Activated CD4-positive, alpha-beta T cell treated with anti-CD3 and anti-CD28 coated beads, Interleukin-2, amount 10 ng/mL, durations not matched to agents 24 days and 14 days (primary cell): ENCODE measurements at places on chromosomes 13 and 19. TPM values are rescaled to one million over a fixed set of nuclear protein-coding genes. Genes with fewer than 3 reads are reported as not detected.

Gene SLC25A41
- total RNA-seq = 0.19 and 0.24 TPM in 2 replicates

Gene CACNA1A
- 0.28 and 0.38 TPM in 2 replicates for total RNA-seq

Gene CYP4F22
- 0.09 and 0.12 TPM in 2 replicates for total RNA-seq

Gene TNFSF13B
- total RNA-seq = 2.7 TPM in 2 replicates

Gene JOSD2
- total RNA-seq = 41.7 and 44.0 TPM in 2 replicates

Gene MEX3D
- 15.9 and 16.1 TPM in 2 replicates for total RNA-seq

Gene GRAMD1A
- total RNA-seq = 160 and 176 TPM in 2 replicates

Gene ZNF582
- 1.0 and 2.1 TPM in 2 replicates for total RNA-seq

Gene MISP
- not detected in 2 replicates for total RNA-seq

Gene ZNF766
- total RNA-seq = 18.2 and 19.9 TPM in 2 replicates

DNA sequence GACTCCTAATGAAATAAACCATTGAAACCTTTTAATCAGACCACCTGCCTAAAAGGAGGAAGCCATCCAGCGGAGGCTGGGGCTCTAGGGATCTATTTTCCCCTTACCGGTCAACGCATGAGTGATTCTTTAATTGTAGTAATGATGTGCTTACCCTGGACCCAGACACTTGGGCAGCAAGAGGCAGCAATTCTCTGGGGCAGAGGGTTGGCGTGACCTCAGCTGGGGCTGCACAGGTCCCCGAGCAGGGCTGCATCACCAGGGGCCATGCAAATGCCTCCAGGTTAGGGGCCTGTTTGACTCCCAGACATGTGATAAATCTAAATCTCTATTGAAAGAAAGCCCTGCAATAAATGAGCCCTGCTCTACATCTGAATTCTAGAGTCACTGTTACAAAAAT is 194.2 kb upstream of the TSHZ3 start:
- H3K27me3 ChIP-seq = no peaks in the 10 kb centered on the region
- H3K4me1 ChIP-seq = no peaks in the 10 kb centered on the region
- no peaks in the 10 kb centered on the region for H3K36me3 ChIP-seq
- H3K27ac ChIP-seq = no peak overlapping the region

GRCh38 chr19:46428239-46429135 is at the start of gene PNMA8C:
TSS of gene PNMA8C (minus strand) at chr19:46428936. CDS start at chr19:46428359, 577 bp downstream.
- H3K4me3 ChIP-seq = peak within 1 kb of the TSS; percentile 80
- peaks cover 62% of the 10 kb centered on the region for H3K27me3 ChIP-seq
- H3K36me3 ChIP-seq = no peaks in the 10 kb centered on the region
- H3K4me1 ChIP-seq = peaks cover 27% of the 10 kb centered on the region
- DNase-seq = peak; percentile 88

DNA sequence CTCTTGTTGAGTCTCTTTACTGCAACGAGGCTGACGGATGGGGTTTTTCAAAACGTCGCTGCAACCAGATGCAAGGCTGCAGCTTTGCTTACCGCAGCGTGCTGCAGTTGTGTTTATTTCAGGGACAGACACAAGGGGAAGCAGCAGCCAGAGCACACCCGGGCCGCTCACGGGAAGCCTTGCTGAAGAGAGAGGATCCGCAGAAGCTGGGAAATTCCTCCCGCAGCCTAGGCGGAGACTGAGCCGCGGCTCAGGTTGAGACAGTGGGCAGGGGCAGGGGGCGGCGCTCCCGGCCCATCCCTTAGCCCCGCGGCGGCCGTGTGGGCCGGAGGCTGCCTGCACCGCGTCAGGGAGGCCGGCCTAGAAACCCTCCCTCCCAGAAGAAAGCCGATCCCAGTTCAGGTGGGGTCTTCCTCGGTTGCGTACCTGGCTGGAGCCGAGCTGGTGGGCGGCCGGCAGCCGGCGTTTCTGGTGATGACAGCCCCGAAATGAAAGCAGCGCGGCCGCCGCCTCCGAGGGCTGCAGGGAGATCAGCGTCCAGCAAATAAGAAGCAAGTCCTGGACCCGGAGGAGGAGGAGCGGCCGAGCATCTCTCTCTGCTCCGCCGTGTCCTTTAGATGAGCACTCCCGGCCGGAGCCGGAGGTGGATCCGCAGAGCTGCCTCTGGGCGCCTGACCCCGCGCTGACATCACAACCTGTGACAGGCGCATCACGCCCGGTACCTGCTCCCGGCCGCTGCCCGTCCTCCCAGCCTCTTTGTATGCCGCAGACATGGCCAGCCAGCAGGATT is at the start of gene FRY:
TSS of gene FRY (plus strand) at position 750 of the 790 bp plus-strand sequence. CDS start at position 772, 22 bp downstream.
- peak; percentile 87 for DNase-seq
- H3K27me3 ChIP-seq = peaks cover 7% of the 10 kb centered on the region
- peak within 1 kb of the TSS; percentile 83 for H3K4me3 ChIP-seq

GRCh38 chr19:7924651-7925170 is 1.2 kb downstream of the CTXN1 start:
- peaks cover 20% of the 10 kb centered on the region for H3K36me3 ChIP-seq
- no peak overlapping the region for H3K27ac ChIP-seq
- H3K4me1 ChIP-seq = peaks cover 29% of the 10 kb centered on the region
- DNase-seq = no peak

GRCh38 chr19:8697671-8698432 is 743 bp downstream of the ACTL9 start:
- peaks cover 14% of the 10 kb centered on the region for H3K27me3 ChIP-seq
- no peak overlapping the region for H3K4me3 ChIP-seq
- peak; percentile 62 for DNase-seq
- no peak overlapping the region for H3K27ac ChIP-seq

DNA sequence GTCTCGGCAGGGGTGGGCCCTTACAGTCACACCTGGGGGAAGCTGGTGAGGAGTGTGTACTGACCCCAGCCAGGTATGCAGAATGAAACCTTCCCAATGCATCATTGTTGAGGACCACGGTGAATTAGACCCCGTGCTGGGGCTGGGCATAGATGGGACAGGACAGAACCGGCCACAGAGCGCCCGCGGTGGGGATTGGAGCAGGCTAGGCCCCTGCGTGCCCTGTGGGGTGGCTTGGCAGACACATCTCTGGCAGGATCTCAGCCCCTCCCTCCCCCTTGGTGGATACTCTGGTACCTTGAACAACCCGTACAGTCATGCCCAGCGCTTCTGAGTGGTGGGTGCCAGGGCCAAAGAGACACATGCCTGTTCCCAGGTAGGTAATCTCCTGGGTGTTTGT is 200.6 kb downstream of the TEX29 start:
- no peak overlapping the region for H3K27ac ChIP-seq
- H3K4me3 ChIP-seq = no peak overlapping the region
- H3K27me3 ChIP-seq = no peaks in the 10 kb centered on the region
- DNase-seq = no peak
- no peaks in the 10 kb centered on the region for H3K4me1 ChIP-seq
- H3K36me3 ChIP-seq = no peaks in the 10 kb centered on the region

DNA sequence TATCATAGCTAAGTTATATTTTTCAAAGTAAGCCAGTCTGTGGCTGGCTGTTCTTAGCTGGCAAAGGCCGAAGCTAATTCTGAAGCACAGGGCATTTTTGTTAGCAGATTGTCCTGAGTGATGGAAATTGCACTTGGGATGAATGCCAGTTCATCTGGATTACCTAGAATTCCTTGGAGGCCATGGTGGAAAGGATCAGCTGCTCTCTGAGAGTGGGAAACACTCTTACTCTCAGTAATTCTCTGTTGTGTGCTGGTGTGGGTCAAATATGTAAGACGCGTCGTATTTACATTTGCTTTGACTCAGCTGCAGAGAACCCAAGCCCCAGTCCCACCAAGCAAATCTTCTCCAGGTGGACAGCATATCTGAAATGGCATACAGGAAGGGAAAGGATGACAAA is 60.7 kb upstream of the C1QTNF9B start:
- H3K4me1 ChIP-seq = peaks cover 28% of the 10 kb centered on the region
- no peaks in the 10 kb centered on the region for H3K36me3 ChIP-seq
- DNase-seq = peak; percentile 44
- no peak overlapping the region for H3K4me3 ChIP-seq

DNA sequence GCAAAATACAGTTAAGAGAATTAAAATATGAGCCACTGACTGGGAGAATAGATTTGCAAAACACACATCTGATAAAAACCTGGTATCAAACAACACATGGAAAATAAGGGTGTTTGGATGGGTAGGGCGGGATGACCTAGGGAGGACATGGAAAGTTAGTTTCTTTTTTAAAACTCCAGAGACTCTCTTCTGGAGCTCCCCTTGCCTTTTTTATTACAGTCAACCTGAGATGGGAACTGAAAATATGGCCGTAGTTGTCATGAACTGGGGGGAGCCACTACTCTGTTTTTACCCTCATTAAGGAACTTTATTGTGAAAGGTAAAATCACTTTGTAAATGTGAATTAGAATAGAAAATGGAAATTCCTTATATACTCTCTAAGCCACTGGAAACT is 113.0 kb downstream of the ATP11A start:
- peaks cover 2% of the 10 kb centered on the region for H3K4me1 ChIP-seq
- no peak overlapping the region for H3K27ac ChIP-seq
- DNase-seq = no peak
- no peaks in the 10 kb centered on the region for H3K27me3 ChIP-seq
- H3K4me3 ChIP-seq = no peak overlapping the region

DNA sequence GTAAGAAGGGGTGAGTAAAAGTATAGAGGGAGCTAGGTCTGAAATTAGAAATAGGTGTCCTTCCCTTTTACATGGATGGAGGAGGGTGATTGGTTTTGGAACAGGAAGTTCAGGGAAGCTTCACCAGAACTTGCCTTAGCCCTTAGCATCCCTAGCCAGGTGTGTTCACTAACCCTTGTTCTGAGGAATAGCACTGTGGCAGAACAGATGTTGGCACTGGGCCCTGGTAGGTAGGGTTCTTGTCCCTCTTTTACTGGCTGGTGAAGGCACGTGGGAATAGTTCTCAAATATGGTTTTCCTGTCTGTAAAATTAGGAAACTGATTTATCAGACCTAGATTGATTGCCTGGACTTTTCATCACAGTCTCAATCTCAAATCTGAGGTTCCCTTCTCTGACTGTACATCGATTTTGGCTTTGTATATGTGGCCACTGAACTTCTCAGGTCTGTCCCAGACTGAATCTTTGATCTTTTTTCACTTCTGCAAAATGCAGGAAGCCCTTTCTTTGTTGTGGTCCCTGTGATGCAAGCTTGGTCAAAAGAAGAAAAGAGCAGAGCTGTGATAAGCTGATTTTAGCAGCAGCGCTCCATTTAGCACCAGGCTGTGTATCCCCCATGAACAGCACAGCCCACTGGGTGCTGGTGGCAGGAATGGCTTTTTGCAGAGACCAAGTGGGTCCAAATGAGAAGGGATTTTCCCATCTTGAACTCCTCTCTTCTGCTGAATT is 86.2 kb upstream of the HTR2A start:
- peaks cover 6% of the 10 kb centered on the region for H3K27me3 ChIP-seq
- H3K4me1 ChIP-seq = peaks cover 7% of the 10 kb centered on the region
- H3K36me3 ChIP-seq = no peaks in the 10 kb centered on the region
- DNase-seq = peak; percentile 60

GRCh38 chr19:31348481-31349159 is 616 bp downstream of the TSHZ3 start:
- H3K36me3 ChIP-seq = peaks cover 4% of the 10 kb centered on the region
- H3K4me3 ChIP-seq = peak overlapping the region; percentile 87
- peaks cover 22% of the 10 kb centered on the region for H3K4me1 ChIP-seq
- DNase-seq = no peak

DNA sequence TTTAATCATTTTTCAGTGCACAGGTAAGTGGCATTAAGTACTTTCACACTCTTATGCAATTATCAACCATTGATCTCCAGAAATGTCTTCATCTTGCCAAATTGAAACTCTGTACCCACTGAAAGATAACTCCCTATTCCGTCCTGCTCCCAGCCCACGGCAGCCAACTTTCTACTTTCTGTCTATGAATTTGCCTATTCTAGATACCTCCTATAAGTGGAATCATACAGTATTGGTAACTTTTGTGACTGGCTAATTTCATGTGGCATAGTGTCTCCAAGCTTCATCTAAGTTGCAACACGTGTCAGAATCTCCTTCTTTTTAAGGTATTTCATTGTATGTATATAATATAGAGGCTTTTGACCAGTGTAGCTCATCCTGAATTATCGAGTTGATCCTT is 5.7 kb upstream of the CEACAM18 start:
- H3K27me3 ChIP-seq = peaks cover 10% of the 10 kb centered on the region
- no peaks in the 10 kb centered on the region for H3K36me3 ChIP-seq
- peaks cover 38% of the 10 kb centered on the region for H3K4me1 ChIP-seq
- no peak for DNase-seq
- no peak overlapping the region for H3K4me3 ChIP-seq
- H3K27ac ChIP-seq = no peak overlapping the region

- no peak overlapping the region for H3K27ac ChIP-seq
- H3K4me3 ChIP-seq = no peak overlapping the region
- peaks cover 8% of the 10 kb centered on the region for H3K4me1 ChIP-seq
- H3K27me3 ChIP-seq = no peaks in the 10 kb centered on the region
- no peak for DNase-seq
Observed at GRCh38 chr13:114078461-114079451, 53.7 kb downstream of the RASA3 start.

GRCh38 chr13:98299235-98299965 is 122.3 kb upstream of the RNF113B start:
- H3K4me3 ChIP-seq = no peak overlapping the region
- H3K27ac ChIP-seq = no peak overlapping the region
- H3K27me3 ChIP-seq = peaks cover 4% of the 10 kb centered on the region

GRCh38 chr19:10644260-10645007 is 9.7 kb upstream of the ILF3 start:
- H3K27me3 ChIP-seq = no peaks in the 10 kb centered on the region
- no peak overlapping the region for H3K27ac ChIP-seq
- DNase-seq = peak; percentile 94
- no peak overlapping the region for H3K4me3 ChIP-seq
- H3K36me3 ChIP-seq = peaks cover 24% of the 10 kb centered on the region
- peaks cover 28% of the 10 kb centered on the region for H3K4me1 ChIP-seq

GRCh38 chr13:110449219-110450015 is 112.1 kb downstream of the RAB20 start:
- H3K27ac ChIP-seq = no peak overlapping the region
- H3K27me3 ChIP-seq = peaks cover 20% of the 10 kb centered on the region
- H3K4me1 ChIP-seq = no peaks in the 10 kb centered on the region
- DNase-seq = no peak
- no peak overlapping the region for H3K4me3 ChIP-seq

DNA sequence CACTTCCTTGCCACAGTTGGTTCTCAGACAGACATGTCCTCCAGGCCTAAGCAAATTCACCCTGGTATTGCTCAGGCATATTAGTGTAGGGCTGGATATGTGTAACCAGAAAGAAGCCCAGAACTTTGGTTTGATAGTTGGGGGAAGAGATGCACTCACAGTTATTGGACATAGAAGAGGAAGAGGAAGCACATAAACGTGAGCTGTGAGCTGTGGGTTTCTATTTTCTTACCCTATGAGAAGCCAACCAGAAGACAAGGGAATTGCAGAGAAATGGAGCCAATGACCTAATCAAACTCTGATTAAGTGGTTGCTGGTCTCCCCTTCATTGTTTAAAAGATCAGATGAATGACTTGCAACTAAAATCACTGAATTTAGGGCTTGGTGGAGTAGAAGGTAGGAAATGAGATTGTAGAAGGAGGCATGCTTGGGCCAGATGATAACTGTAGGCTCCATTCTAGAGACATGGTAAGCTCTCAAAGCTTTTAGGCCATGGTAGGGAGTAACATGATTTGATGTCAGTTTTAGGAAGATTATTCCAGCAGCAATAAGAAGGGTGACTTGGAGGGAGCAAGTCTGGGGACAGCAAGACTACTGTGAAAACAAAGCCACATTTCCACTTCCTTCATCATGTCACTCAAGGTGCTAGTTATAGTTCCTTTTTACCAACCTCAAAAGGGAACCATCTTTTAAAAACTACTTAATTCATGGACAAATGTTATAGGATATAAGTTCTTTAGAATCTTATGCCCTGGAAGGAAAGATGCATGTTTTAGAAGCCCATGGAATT is 24.1 kb upstream of the WDFY2 start:
- no peaks in the 10 kb centered on the region for H3K36me3 ChIP-seq
- H3K4me1 ChIP-seq = peaks cover 30% of the 10 kb centered on the region
- no peak overlapping the region for H3K4me3 ChIP-seq
